ENCODE measurements at places on chromosomes 1 and 21.

GRCh38 chr1:25110036-25110435 is 122.3 kb downstream of the SYF2 start:
- no peak for DNase-seq

- DNase-seq: no peak
These were observed 9.8 kb upstream of the F5 start for GRCh38 chr1:169595764-169596711.

DNA sequence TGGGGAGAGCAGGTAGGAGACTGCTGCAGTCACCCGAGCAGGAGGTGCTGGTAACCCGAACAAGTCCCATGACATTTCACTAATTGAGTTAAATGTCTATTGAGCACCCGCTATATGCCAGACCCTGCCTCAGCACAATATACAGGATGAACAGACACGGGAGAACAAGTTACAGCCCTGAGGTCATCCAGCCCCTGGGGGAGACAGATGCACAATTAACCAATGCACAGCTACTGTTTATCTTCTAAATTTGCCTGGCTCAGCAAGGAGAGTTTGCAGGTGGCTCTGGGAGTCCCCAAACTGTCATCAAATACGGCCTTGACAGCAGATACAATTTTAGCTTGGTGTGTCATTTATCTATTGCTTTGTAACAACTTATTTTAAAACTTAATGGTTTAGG is 18.1 kb downstream of the CITED4 start:
- DNase-seq: no peak

DNA sequence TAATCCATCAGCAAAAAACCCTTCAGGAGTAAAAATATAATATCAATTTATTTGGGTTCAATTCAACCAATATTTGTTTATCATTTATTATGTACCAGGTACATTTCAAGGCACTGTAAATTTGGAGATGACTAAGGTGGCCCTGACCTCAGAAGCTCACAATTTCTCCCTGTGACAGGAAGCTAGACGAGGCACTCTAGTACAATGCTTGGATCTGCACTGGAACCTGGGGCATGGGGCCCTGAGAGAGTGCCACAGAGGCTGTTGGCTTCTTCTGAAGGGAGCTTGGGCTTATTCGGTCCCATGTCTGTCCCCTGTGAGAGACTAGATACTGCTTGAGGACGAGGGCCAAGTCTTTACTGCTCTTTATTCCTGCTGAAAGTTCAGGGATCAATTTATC is 31.5 kb downstream of the RHOU start:
- no peak for DNase-seq

- DNase-seq: no peak
These were observed 55.7 kb upstream of the ACADM start for GRCh38 chr1:75668813-75669212.

GRCh38 chr1:30001732-30002039 is 721.7 kb downstream of the MATN1 start:
- no peak for DNase-seq

DNA sequence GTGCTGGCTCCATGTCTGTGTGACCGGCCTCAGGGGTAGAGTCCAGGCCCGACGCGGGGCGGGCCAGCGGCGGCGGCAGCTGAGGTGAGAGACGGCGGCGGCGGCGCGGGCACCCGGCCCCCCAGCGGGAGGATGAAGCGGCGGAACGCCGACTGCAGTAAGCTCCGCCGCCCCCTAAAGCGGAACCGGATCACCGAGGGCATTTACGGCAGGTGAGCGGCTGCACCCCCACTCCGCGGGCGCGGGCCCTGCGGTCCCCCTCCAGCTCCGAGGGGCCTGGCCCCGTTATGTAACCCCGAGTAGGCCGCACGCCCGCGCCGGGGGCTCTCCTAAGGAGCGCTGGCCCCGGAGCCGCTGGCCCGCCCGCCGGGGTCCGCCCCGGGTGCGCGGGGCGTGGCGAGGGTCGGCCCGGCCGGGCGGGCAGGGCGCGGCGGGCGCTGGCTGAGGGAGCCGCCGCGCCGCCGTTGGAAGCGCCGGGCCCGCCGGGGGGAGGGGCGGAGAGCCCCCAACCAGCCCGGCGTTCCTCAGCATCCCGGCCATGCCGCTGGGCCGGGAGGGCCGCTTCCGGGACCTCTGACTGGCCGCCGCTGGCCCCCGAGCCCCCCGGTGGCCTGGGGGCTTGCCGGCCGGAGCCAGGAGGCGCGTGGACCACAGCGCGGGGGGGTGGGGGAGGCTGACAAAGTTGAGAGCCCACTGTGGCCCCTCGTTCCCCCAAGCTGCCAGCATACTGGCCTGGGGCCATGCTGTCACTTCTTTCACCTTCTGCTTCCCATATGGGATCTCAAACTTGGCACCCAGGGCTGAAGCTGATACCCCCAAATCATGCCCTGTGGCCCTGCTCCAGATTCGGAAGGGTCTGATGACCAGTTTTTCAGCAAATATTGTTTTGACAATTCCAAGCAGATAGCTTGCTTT is 527 bp downstream of the MACO1 start:
- DNase-seq: no peak

DNA sequence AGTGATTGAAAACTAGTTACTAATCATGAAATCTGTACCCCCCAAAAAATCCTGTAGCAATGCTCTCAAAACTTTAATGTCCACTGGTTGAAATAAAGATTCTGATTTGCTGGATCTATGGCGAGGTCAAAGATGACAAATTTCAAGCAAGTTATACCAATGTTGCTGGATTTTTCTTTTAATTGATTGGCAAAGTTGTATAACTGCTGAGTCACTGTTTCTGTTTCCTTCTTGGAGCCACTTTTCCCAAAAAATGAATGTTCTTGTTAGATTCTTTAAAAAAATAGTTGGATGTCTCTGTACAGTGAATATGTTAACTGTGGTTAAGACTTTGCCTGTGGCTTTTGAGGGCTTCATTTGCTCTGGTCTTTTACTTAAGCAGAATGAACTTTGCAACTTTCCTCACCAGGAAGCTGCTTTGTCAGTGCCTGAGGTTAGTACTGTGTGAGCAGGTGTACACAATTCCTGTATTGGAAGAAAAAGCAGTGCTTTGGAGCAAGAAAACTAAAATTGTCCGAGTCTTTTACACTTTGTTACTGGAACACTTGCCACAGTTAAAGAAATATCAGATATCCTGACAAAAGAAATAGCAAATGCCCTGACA is 1211.9 kb downstream of the MRPL39 start:
- DNase-seq: no peak

- DNase-seq: no peak
These were observed 6.0 kb downstream of the ZSWIM5 start for GRCh38 chr1:45200435-45200834.

DNA sequence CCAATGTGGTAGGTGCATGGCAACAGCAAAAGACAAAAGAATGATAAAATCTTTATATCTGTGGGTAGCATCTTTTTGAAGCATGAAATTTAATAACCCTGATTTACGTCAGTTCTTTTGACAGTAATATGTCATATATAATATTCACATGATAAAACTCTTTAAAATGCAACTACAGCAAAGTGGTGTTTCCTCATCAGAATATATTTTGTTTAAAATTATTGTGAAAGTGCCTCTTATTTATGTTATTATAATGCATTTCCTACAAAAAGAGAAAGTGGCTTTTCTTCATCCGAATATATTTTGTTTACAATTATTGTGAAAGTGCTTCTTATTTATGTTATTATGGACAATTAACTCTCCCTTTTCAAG is 46.9 kb upstream of the EEIG2 start:
- no peak for DNase-seq

GRCh38 chr1:197557302-197557701 is 218.0 kb downstream of the DENND1B start:
- DNase-seq: no peak

DNA sequence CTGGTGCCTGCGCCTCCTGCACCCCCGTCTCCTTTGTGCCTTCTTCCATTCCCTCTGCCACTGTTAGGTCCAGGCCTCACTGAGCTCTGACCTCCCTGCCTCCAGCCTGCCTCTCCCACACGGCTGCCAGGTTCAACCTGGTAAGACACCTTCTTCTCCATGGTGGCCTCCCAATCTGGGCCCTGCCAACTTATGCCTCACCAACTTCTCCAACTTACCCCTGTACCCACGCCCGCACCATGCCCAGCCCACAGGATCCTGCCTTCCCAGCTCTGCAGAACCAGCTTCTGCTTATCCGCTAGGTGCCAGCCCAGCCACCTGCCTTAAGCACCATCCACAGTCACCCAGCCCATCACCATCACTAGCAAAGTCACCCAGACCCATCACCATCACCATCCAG is 37.2 kb downstream of the PDE9A start:
- no peak for DNase-seq

- no peak for DNase-seq
These were observed 33.9 kb downstream of the IFNGR2 start for GRCh38 chr21:33437140-33437539.

- DNase-seq: no peak
These were observed 106.3 kb upstream of the TRABD2B start for GRCh38 chr1:48103495-48103894.

- DNase-seq: no peak
These were observed 36.7 kb upstream of the MTF2 start for GRCh38 chr1:93042187-93043056.

GRCh38 chr1:22117851-22118250 is 25.0 kb downstream of the WNT4 start:
- no peak for DNase-seq

GRCh38 chr1:24566236-24566867 is 10.5 kb downstream of the NCMAP start:
- DNase-seq: no peak

DNA sequence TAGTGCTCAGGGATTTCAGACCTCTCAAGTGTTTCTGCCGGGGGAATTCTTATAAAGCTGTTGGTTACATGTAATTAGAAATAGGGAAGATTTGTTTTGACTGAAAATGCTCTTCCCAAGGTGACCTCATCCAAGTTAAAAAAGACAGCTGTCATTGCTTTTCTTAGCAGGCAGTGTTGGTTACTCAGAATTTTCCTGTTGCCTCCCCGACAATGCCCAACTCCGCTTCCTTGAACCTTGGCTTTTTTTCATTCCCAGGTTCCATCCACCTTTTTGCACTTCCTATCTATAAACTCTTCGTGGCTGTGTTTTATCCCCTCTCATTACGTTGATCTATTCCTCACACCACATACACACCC is 825 bp upstream of the DPH5 start:
- DNase-seq: no peak

DNA sequence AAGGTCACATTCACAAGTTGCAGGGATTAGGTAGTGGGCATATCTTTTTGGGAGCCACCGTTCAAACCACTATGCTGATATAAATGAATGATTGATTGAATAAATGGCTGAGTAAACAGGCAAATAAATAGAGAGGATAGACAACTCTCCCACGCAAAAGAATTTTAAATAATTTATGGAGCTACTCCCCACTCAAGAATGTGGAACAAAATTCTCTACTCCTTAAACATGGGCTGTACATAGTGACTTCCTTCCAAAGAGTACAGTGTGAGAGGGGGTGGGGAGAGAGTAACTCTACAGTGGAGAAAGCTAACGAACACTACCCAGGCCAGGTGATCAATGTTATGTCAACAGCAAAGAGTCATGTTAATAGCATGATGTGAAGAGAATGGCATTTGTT is 40.7 kb downstream of the KRTAP19-8 start:
- no peak for DNase-seq

DNA sequence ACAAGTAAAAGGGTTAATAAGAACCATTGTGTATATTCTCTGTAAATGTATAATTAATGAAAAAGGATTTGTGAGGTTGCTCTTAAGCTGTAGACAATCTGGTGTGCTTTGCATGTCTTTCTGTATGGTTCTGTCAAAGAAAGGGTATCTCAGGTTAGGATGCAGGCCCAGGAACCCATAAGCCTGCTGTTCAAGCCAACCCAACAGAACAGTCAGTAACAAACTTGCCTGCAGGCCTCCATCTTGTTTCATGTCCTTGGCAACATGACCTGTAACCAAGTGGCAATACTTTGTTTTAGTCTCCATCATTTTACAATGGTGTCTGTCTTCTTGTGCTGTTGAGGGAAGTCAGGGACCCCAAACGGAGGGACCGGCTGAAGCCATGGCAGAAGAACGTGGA is 29.2 kb downstream of the CBR1 start:
- no peak for DNase-seq

DNA sequence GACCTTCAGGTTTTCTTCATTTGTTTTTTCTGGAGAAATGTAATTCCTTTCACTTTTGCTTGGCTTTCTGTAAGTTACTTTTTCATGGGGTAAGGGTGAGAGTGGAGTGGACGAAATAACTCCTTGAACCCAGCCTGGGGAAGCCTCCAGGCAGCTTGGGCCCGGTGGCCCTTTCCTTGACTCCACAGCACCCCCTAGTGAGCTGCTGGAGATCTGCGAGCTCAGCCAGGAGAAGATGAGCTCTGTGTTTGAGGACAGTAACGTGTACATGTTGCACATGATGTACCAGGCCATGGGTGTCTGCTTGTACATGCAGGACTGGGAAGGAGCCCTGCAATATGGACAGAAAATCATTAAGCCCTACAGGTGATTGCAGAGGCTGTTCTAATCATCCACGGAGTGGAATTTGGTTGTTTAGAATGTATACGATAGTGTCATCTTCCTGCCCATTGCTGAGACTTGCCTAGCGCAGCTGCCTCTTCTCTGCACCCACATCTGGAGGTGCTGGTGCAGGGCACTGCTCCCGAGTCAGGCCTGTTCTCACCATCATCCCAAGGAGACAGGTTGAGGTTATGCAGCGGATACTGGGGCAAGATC is 51.0 kb downstream of the SMYD2 start:
- DNase-seq: peak; percentile 7

DNA sequence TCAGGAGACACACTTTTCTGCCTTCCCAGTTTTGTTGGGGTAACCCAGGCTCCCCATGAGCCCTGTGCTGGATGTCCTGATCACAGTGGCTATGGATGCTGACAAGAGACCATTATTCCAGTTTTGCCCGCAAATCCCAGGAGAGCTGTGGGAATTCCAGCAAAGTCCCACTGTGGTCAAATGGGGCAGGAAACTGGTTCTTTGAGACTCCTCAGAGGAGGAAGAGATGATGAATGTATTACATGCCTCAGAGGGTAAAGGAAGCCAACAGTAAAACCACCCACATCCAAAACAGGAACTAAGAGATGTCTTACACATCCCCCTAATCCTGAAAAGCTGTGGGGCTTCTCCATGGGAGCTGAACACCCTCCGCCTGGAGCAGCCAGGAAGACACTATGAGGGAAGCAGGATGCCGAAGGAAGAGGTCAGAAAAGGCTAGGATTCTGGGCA is 12.8 kb upstream of the MPZL1 start:
- no peak for DNase-seq
